ENCODE measurements at places on chromosomes 13 and 19. TPM values are rescaled to one million over a fixed set of nuclear protein-coding genes. Genes with fewer than 3 reads are reported as not detected.

PROSER3 gene
- 2.9 TPM for total RNA-seq

DENND1C gene
- under 0.01 TPM for total RNA-seq

LHB gene
- total RNA-seq: not detected

ACER1 gene
- not detected for total RNA-seq

LILRB2 gene
- not detected for total RNA-seq

FCHO1 gene
- total RNA-seq: 4.7 TPM

CYP4F22 gene
- total RNA-seq: not detected

LILRB3 gene
- not detected for total RNA-seq

CYP4F11 gene
- total RNA-seq: 4.0 TPM

ZNF382 gene
- total RNA-seq: 5.3 TPM

ZNF845 gene
- 11.5 TPM for total RNA-seq

SERPINE3 gene
- total RNA-seq: not detected
